ENCODE measurements at places on chromosomes 16 and 17.

DNA sequence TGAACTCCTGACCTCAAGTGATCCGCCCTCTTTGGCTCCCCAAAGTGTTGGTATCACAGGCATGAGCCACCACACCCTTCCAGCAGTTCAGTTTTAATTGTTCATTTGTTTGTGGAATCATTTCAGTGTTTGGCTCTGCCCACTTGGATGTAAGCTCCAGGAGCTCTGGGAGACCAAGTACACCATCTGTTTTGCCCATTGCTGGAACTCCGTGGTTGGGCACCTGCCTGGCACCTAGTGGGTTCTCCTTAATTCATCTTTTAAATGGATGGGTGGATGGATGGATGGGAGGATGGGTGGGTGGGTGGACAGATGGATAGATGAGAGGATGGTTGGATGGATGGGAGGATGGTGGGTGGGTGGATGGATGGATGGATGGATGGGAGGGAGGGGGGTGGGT is 953 bp upstream of the NECAB2 start:
- DNase-seq = no peak

GRCh38 chr17:61943117-61943516 is 15.3 kb upstream of the INTS2 start:
- DNase-seq = no peak

- no peak for DNase-seq
These were observed 9.0 kb downstream of the CBFA2T3 start for GRCh38 chr16:88967830-88968588.

DNA sequence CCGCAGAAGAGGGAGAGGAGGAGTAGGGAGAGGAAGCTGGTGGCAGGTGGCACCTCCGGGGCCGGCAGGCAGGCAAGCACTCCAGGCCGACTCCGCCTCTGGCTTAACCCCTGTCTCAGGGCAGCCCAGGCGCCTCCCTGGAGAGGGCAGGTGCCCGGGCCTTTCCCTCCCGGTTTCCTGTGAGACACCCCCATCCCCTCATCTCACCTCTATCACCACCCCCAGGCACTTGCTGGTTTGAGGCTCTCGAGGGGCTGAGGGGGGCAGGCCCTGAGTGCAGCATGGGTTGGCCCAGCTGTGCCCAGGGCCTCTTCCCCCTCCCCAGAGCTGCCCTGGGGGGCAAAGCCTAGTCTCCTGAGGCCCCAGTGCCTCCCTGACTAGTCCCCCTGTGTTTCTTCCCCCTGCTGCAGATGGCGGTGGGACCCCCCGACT is 6.0 kb downstream of the DOC2A start:
- no peak for DNase-seq

DNA sequence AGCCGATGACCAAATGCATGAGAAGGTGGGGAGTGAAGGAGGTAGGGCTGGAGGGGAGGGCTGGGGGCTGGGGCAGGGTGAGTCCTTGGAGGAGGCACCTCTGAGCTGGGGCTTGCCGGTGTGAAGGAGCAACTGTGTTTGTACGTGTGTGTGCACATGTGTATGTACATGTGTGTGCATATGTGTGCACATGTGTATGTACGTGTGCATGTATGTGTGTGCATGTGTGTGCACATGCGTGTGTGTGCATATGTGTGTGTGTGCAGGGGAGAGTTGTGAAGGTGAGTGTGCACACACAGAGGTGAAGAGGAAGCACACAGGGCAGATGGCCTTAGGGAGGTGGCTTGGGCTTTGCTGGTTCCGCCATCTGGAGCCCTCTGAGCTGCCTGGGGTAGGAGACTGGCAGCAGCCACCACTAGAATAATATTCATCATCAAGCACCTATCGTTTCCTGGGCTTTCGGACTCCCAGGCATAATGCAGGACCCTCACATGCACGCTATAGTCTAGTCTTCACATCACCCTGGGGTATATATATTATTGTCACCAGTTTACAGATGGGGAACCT is 120.9 kb upstream of the CDC42EP4 start:
- no peak for DNase-seq

DNA sequence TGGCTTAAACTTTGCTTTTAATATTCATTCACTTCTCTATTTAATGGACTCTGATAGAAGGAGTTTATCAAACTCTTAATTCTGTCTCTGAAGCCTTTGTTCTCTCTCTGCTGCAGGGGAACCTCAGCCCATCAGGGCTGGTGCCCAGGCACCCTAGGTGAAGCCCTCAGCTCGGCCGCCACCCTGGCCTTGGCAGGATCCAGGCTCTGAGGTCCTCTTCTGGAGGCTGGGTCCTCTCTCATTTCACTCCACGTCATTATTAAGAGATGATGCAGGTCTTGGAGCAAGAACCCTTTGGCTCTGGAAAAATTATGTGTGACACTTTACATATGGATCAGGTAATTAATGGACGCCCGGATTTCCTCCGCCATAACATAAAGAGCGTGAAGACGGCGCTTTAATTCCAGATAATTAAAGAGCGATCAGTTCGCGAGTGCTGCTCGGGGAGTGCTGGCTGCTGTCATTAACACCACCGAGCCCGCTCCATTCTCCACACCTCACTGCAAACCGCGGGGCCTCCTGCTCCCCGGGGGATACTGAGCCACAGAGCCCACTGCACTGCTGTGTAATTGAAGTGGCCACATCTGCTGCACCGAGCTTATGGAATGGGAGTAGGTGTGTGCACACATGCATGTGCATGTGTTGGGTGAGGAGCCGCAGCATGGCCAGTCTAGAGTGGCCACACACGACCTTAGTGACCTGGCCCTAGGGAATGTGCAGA is 259.4 kb upstream of the TNRC6C start:
- no peak for DNase-seq

- DNase-seq = no peak
These were observed 7.6 kb upstream of the CSNK1D start for GRCh38 chr17:82281076-82281475.

- DNase-seq = peak; percentile 51
These were observed 1.0 kb upstream of the TTYH2 start for GRCh38 chr17:74212209-74212912.

GRCh38 chr17:80742091-80742490 is 197.5 kb downstream of the RPTOR start:
- no peak for DNase-seq

GRCh38 chr17:77282524-77283515 is 142.1 kb downstream of the SEC14L1 start:
- no peak for DNase-seq

DNA sequence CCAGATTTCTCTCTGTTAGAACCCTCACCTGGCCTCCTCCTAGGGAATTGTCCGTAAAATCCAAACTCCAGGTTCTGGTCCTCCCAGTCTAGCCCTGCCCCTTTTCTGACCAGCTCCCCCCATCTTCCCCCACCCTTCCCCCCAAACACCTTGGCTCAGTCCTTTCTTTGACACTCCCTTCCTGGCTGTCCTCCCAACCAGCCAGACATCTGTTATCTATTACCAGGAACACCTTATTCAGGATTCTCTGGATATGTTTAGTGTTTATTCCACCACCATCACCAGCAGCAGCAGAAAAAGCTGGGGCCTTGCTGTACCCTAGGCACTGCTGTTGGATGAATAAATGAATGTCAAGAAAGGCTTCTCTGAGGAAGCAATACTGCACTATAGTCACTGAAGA is 4.0 kb upstream of the CMTM3 start:
- no peak for DNase-seq

GRCh38 chr17:59454633-59455105 is 110.7 kb upstream of the DHX40 start:
- DNase-seq = no peak

GRCh38 chr17:18910881-18911280 is 41.1 kb upstream of the SLC5A10 start:
- no peak for DNase-seq

DNA sequence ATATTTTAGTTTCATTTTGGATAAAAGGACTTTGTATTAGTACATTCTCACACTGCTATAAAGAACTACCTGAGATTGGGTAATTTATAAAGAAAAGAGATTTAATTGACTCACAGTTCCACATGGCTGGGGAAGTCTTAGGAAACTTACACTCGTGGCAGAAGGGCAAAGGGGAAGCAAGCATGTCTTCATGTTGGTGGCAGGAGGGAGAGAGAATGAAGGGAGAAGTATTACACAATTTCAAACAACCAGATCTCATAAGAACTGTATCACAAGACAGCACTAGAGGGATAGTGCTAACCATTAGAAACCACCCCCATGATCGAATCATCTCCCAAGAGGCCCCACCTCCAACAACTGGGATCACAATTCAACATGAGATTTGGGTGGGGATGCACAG is 142.9 kb downstream of the USP31 start:
- no peak for DNase-seq

- no peak for DNase-seq
These were observed 641 bp upstream of the NT5C3B start for GRCh38 chr17:41836550-41837196.

DNA sequence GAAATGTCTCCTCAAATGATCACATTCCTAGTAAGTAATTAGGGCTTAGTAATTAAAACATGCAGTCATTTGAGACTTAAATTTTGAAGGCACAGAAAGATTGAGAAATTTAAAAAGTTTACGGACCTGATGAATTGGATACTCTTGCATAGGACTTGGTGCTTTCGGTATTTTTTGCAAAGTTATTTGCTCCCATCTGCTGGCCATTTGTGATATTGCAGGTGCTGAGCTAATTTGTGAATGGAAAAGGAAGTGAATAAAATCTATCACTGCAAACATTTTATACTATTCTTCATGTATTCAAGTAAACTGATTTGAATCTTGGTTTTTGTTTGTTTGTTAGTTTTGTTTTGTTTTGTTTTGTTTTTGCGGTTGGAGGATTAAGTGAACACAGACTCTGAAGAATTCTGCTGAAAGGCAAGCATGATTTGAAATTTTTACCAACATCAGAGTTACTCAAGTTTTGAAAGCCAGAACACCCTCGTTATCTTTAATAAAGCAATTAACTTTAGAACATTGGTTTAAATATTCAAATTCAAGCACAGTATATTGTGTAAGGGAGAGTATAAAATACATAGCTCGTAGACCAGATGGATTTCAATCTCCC is 689.5 kb upstream of the RBFOX1 start:
- peak; percentile 42 for DNase-seq

DNA sequence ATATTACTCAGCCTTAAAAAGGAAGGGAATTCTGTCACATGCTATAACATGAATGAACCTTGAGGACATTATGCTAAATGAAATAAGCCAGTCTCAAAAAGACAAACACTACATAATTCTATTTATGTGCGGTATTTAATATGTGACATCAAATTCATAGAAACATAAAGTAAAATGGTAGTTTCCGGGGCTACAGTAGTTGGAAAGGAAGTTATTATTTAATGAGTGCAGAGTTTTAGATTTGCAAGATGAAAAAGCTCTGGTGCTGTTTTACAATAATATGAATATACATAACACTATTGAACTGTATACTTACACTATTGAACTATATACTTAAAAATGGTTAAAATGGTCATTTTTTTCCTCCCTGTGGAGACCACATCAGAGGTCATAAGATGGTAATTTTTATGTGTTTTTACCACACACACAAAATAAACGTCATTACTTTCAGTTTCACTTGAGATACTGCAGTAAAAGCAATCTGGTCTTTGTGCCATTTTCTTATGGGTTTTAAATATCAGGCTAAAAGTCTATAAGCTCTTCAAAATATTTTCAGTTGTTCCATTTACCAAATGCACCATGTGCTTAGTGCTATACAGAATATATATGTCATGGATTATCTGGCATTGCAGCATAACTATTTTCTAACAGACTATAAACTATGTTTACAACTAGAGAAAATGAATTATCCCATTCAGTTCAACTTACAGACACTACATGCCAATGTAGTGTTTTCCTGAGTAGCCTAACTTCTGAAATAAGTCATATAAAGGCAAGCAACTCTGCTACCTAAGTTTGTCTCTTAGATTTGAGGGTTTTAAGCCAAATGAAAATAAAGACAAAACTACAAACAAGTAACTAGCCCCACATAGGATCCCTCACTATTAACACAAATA is 90.9 kb downstream of the SPAG9 start:
- DNase-seq = no peak

- peak; percentile 55 for DNase-seq
These were observed 110.7 kb downstream of the SOCS1 start for GRCh38 chr16:11145173-11145818.

DNA sequence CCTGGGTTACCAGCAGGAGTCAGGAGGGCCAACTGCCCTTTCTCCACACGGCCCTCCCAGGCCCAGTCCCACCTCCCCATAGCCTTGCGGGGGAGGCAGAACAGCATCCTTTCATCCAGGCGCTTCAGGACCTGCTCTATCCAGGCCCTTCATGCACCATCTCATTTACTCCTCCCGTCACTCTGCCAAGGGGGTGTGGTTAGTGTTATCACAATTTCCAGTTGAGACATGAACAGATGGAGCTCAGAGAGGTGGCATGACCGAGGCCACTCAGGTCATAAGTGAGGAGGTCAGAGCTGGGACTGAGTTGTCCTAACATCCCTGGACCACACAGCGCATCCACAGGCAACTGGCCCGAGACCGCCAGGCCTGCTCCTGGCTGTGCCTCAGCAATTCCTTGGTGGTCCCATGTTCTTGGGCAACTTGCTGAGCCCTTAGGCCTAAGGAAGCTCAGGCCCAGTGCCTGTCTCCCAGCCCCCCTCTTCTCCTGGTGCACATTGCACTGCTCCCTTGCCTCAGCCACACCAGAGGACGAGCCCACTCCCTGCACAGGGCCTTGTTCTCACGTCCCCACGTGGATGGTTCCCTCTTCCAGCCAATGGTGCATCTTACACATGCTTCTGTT is 23.8 kb downstream of the C17orf100 start:
- DNase-seq = no peak

- no peak for DNase-seq
These were observed 157.2 kb downstream of the MYO1D start for GRCh38 chr17:32719689-32720088.

- no peak for DNase-seq
These were observed 46.6 kb upstream of the GRIN2A start for GRCh38 chr16:10228779-10229178.

DNA sequence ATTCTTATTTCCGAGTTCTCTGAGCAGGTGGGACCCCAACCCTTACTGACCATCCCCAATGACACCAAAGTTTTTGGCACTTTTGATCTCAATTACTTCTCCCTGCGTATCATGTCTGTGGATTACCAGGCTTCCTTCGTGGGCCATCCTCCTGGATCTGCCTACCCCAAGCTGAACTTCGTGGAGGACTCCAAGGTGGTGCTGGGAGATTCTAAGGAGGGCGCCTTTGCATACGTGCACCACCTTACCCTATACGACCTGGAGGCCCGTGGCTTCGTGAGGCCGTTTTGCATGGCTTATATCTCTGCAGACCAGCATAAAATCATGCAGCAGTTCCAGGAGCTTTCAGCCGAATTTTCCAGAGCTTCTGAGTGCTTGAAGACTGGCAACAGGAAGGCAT is 868 bp downstream of the SMCR8 start:
- DNase-seq = no peak

GRCh38 chr17:77644181-77645071 is 314.1 kb upstream of the TNRC6C start:
- DNase-seq = no peak

GRCh38 chr17:28862561-28862960 is 7.7 kb downstream of the ERAL1 start:
- DNase-seq = no peak

- no peak for DNase-seq
These were observed 7.7 kb downstream of the CBX4 start for GRCh38 chr17:79831265-79832217.
